Hypothalamus (tissue), 51 donors: ENCODE measurements at places on chromosomes 6 and 20.

- DNase-seq, result no peak
Measured at GRCh38 chr20:52830598-52830997, 141.6 kb upstream of the TSHZ2 start.

- no peak for DNase-seq
Measured at GRCh38 chr20:63161176-63161651, 54.7 kb downstream of the YTHDF1 start.

GRCh38 chr6:119322034-119322433 lies 27.5 kb downstream of the MAN1A1 start:
- DNase-seq, result no peak

- DNase-seq, result no peak
Measured at GRCh38 chr20:37677969-37678861, 15.6 kb upstream of the CTNNBL1 start.

GRCh38 chr6:27604986-27605385 lies 132.1 kb upstream of the ZNF184 start:
- no peak for DNase-seq

- DNase-seq, result no peak
Measured at GRCh38 chr6:89244241-89244985, 27.3 kb upstream of the GABRR1 start.

- DNase-seq, result no peak
Measured at GRCh38 chr20:44231713-44232468, 15.2 kb upstream of the GDAP1L1 start.

DNA sequence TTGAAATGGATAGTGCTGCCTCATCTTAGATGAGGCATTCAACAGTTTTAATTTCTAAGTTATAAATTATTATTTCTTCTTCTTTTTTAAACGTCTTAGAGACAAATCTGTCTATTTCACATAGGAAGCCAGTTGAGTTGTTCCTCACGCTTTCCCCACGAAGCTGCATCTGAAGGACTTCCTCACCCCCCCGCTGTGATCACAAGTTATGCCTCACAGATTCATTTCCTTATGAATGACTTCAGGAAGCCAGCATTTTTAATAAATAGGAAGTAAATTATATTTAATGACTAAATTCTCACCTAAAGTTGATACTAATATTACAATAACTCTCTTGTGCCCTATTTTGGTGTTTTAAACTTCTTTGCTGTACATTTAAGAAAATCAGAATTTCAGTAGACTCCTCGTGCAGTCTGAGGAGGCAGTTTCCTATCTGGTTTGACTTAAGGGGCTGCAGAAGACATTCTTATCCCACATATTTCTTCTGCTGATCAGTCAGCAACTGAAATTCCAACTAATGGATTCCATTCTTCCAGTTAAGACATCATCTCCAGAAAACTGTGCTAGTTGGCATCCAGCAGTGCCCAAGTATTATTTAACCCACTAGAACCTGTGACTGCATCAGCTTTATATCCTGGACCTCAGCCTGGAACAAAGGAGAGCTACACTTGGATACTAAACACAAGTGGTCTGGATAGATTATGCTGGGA lies 182.7 kb upstream of the CCN2 start:
- DNase-seq, result no peak

GRCh38 chr6:11536795-11537194 lies 754 bp upstream of the TMEM170B start:
- peak; percentile 14 for DNase-seq

DNA sequence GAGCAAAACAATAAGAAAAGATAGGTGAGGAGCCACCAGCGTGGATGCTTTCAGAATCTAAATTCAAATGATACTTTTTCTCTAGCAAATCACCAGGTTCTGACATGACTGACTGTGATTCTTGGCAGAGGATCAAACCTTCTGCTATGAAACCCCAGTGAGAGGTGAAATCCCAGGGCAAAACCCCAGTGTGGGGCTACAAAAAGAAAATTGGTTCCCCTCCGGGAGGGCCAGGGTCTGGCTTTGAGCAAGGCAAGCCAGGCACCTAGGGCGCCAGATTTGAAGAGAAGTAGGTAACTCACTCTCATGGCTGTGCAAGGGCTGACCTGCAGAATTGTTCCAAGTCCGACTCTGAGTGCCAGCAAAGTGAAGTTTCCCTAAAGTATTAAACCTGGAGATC lies 20.2 kb upstream of the RALGAPA2 start:
- DNase-seq, result no peak

DNA sequence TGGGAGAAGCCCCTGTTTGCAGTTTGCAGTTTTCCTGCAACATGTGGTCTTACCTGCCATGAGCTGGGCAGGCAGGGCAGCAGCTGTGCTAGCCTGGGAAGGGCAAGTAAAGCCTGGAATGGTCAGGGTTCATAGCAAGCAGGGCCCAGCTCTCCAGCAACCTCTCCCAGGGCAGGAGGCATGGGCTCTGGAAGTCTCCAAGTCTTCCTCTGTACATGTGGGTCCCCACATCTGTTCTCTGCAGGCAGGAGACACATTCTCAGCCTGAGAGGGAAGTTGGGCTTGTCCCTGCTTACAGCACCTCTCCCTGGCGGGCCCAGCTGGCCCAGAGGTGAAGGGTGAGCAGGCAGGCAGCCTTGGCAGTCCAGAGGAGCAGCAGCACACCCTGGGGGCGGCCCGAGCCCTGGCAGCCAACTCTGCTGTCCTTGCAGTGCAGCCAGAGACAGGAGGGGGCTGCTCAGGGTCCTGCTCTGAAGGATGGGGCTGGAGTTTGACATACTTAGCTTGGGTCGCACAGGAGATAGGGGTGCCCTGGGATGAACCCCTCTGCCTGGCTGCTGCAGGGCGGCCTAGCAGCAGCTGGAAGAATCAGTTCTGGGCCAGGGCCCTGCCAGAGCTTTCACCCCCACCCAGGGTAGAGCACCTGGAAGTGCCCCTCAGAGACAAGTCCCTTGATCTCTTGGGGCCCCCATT lies 176.0 kb downstream of the MRPL14 start:
- DNase-seq, result no peak

- DNase-seq, result no peak
Measured at GRCh38 chr20:5024103-5024502, 22.8 kb upstream of the SLC23A2 start.

DNA sequence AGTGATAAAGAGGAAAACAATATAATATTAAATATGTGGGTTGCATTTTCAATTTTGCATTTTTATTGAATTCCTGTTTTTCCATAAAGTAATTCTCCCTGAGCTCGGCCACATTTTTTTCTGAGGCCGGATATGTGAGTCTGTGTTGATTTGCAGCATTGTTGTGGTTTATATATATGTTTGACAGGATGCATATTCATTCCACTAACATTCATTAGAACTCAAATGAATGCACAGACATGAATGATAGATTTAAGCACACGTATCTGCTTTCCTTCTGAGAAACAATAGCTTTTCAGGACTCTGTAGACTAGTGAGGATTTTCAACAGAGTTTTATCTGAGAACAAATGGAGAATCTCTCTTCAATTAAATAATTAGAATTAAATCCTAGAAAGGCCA lies 10.6 kb upstream of the EXOC2 start:
- no peak for DNase-seq

- DNase-seq, result no peak
Measured at GRCh38 chr6:46044881-46045617, 29.4 kb upstream of the CLIC5 start.

DNA sequence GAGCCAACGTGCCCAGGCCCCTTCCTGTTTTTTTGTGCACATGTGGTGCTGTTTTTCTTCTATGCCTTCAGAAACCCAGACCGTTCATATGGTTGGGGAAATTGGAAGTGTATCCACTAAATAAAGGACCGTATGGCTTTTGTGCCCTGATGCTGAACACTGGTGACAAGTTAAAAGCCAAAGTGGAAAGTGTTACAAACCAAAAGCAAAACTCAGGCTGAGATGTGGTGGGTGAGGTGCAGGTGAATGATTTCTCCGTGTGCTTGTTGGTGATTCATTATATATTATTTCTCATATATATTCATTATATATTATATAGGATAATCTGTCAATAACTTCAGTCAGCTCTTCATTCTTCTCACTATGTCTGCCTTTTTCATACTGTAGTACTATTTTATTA lies 148.6 kb downstream of the SOBP start:
- no peak for DNase-seq

DNA sequence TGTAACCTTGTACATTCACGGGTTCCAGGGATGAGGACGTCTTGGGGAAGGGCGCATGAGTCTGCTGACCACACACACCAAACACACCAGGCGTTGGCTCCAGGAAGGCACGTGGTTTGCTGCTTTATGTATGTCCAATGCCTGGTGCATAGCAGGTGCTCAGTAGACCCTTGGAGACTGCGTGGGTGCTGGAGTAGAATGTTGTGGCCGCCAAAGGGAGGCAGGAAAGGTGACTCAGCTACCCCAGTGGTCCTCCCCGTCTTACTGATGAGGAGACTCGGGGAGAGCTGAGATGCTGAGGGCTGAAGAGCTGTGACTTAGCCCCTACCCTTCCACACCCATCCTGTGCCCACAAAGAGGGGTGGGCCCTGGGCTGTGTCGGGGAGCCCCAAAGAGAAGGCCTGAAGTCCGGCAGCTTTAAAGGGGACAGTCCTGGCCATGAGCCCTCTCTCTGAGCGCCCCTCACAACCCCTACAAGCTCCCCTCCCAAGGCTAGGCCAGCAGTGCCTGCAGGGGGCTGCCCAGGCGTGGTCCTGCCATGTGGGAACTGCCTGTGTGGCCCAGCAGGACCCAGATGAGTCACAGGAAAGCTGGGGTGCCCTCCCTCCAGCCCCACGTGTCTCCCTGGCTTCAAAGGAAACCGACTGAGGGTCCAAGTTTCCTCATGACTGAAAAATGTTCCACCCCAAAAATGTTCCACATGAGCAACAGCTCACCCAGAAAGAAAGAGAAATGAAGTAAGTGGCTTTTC lies 28.0 kb upstream of the PTGIS start:
- DNase-seq, result no peak

DNA sequence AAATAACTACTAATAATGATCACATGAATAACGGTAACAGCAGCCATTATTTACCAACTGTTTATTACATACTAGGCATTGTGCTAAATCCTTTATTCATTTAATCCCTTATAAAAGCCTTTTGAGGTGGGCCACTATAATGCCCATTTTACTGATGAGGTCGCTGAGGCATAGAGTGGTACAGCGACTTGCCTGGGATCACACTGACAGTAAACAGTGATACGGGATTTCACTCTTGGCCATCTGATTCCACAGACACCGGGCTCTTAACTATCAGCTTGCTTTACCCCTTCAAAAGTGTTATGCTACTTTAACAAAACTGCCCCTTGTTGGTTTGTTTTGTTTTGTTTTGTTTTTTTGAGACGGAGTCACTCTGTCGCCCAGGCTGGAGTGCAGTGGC lies 2.2 kb upstream of the RAB22A start:
- DNase-seq, result no peak

DNA sequence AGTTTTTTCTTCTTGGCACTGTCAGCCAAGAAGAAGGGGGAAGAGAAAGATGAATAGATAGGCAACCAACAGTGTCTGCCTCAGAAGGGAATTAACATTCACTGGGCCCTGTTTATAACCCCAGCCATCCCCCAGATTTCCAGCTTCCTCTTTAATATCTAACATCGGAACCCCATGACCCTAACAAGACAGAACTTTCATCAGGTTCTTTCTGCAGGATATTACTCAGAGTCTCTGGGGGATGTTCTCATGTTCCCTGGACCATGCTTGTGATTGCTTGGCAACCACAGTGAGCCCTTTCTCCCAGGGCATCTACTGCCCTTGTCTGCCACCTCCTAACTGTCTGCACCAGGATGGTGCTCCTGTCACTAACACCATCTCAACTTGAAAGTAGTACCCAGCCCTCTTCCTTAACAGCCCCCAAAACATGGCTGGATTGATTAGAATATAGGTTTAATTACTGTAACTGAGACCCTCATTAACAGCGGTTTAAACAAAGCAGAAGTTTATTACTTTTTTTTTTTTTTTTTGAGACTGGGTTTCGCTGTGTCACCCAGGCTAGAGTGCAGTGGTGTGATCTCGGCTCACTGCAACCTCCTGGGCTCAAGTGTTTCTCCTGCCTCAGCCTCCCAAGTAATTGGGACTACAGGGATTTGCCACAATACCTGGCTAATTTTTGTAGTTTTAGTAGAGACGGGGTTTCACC lies 12.0 kb upstream of the PTPN1 start:
- no peak for DNase-seq

DNA sequence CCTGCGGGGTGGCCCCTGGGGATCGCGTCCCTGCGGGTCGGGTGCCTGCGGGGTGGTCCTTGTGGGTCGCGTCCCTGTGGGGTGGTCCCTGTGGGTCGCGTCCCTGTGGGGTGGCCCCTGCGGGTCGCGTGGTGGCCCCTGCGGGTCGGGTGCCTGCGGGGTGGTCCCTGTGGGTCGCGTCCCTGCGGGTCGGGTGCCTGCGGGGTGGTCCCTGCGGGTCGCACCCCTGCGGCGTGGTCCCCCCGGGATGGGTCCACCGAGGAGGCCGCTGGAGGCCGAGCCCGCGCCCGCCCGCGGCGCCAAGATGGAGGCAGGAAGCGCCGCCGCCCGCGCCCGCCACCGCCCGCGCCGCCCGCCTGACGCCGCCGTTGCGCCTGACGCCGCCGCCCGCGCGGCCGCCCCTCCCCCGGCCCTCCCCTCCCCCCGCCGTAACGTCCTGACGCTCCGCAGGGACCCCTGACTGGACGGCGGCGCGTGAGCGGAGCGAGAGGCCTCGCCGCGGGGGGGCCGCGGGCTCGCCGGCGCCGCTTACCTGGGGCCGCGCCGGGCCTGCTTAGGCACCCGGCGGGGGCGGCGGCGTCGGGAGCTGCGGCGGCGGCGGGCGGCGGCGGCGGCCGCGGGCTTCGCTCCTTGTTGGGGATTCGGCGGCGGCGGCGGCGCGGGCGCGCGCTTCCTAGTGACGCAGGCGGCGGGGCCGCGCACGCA lies at the start of gene GMEB2:
GMEB2 (minus strand) TSS at position 678 of the 705 bp plus-strand sequence. CDS start 7,704 bp downstream, outside the sequence.
- DNase-seq, result peak; percentile 70

- DNase-seq, result no peak
Measured at GRCh38 chr20:46573788-46574584, 23.5 kb upstream of the OCSTAMP start.

DNA sequence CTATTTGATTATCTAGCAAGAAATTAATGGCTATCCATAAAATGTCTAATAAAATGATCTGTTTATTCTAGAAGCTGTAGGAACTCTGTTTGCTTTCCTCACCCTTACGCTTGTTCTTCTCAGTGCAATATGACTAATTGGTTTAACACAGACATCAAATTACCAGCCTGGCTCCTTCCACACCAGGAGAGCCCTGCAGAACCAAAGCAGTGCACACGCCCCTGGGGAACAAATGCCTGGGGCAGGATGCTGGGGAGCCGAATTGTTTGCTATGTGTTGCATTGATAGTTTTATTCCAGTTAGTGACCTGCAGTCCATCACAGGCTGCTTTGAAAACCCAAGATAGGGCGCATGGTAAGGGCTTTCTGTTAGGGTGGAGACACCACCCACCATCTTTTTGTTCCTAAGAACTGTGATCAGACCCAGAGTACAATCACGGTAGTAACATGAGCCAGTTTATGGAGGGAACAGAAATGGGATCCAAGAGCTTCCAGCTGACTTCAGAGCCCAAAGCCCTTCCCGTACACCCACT lies 126.4 kb upstream of the CD93 start:
- no peak for DNase-seq
